ENCODE measurements at places on chromosomes 6 and 20. TPM values are rescaled to one million over a fixed set of nuclear protein-coding genes. Genes with fewer than 3 reads are reported as not detected.

The FAXC gene
- total RNA-seq = 3.0 TPM

The C6orf52 gene
- total RNA-seq = not detected

The C20orf202 gene
- 0.18 TPM for total RNA-seq

The PHACTR1 gene
- 3.2 TPM for total RNA-seq

The CALHM5 gene
- total RNA-seq = 0.68 TPM

The RAET1E gene
- 0.18 TPM for total RNA-seq

The PSMB9 gene
- total RNA-seq = 23.4 TPM

The DHX16 gene
- 27.4 TPM for total RNA-seq

The HLA-B gene
- total RNA-seq = 598 TPM

The AGPAT4 gene
- total RNA-seq = 13.7 TPM

The BPIFB1 gene
- total RNA-seq = not detected

The ANKRD66 gene
- 0.12 TPM for total RNA-seq

The RAB44 gene
- total RNA-seq = not detected

The OSTM1 gene
- 29.8 TPM for total RNA-seq

The LRRN4 gene
- total RNA-seq = 0.56 TPM

The TUBB1 gene
- 0.12 TPM for total RNA-seq

The GPSM3 gene
- total RNA-seq = 3.3 TPM

The KCNS1 gene
- total RNA-seq = not detected

The TMEM200A gene
- 8.2 TPM for total RNA-seq

The HLA-DOB gene
- total RNA-seq = not detected

The CDK19 gene
- total RNA-seq = 16.7 TPM

The SLC22A16 gene
- not detected for total RNA-seq
